ENCODE measurements at places on chromosomes 5 and 9.

- DNase-seq, result no peak
Observed at GRCh38 chr5:167895899-167896659, 395.4 kb upstream of the WWC1 start.

- DNase-seq, result no peak
Observed at GRCh38 chr9:17816431-17817027, 237.7 kb downstream of the SH3GL2 start.

GRCh38 chr5:37735649-37736347 is 104.0 kb downstream of the GDNF start:
- no peak for DNase-seq

GRCh38 chr9:125604196-125604595 is 102.8 kb downstream of the MAPKAP1 start:
- DNase-seq, result no peak

DNA sequence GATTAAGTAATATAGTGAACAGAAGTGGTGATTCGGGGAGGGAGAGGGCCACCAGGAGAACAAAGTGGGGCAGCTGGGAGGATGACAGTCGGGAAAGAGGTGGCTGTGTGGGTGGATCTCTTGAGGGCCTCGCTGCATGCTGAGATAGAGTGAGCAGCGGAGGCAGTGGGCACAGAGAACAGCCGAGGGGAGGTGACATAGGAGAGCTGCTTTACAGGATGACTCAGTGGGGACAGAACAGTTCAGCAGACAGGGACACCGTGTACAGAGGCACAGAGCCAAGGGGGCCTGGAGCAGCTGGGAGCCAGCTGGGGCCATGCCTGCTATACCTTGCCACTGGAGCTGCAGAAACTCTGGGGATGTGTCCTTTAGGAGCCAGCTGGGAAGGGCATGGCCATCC is 273.9 kb downstream of the GADD45G start:
- DNase-seq, result no peak

Measured in CD4-positive, alpha-beta T cell treated with Interleukin-21 for 1 hour (primary cell).